ENCODE measurements at places on chromosomes 3 and 15.

DNA sequence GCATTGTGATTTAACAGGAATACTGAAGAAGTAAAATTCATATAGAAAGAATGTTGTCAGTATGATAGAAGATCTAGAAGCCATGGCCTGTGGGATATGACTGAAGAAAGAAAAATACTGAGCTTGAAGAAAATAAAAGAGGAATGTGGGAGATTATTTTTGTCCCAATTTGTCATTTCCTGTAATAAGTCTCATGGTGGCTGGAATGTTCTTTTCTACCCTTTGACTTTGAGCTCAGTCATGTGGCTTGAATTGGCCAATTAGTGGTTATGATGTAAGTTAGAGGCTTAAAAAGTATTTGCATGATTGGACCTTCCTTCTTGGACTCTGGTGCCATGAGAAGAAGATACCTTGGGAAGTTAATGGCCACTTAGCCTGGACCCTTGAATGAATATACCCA lies 14.1 kb downstream of the APH1B start:
- no peak for DNase-seq

DNA sequence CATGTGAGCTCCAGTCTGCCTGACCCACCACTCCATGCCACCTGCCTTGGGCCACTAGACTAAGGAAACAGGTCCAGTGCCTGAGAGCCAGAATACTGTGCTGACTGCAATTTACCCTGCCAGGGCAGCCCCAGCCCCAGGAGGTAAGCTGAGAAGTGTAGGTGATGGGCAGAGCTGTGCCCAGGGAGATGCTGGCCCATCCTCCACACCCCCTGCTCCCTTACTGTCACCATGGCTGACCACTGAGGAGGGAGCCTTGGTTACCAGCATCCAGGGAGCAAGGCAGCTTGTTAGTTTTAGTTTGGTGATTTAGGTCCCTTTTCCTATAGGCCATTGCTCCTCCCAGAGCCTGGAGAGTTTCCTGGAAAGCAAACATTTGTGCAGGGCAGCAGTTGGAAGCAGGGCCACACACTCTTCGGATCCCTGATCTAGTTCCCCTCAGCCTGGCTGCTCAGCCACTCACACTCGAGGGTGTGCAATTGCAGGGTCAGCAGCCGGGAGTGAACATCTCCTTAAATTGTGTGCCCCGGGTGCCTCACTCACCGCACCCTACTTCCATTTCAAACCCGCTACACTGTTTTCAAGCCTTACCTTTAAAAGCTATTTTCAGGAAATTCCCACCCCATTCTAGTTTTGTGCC lies 2.0 kb downstream of the GALNT15 start:
- no peak for DNase-seq

DNA sequence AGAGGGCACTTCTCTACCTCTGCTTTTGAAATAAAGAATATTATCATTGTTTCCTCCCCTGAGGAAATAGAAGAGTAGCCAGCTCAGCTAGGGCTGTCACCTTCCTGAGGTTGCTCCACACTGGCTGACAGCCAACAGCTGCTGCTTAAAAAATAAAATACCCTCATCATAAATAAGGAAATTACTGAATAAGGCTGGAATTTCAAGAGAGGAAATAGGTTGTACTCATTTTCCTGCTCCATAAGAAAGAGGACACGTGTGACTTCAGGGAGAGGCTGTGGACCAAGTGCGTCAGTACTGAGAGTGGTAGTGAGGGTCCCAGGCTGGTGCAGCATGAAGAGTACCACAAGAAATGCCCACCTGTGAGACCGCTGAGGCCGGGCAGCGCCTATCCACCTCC lies 8.1 kb upstream of the C2CD4B start:
- DNase-seq = no peak

- no peak for DNase-seq
These were observed at the start of the genes DUOX1 and DUOXA1 for GRCh38 chr15:45129651-45130129. Gene DUOX1 (plus strand): TSS chr15:45129994. CDS start chr15:45131967, 1,973 bp downstream. Gene DUOXA1 (minus strand): TSS chr15:45129879. CDS start chr15:45123014, 6,865 bp downstream.

Measured in activated naive CD4-positive, alpha-beta T cell (primary cell).